Motor neuron (in vitro differentiated cells): ENCODE measurements at places on chromosomes 5 and 9. TPM values are rescaled to one million over a fixed set of nuclear protein-coding genes. Genes with fewer than 3 reads are reported as not detected.

PLAC8L1 gene
- total RNA-seq: 1.9 TPM in 1 of 2 replicates, not detected in the other

ZFP2 gene
- total RNA-seq: 0.36 and 0.89 TPM in 2 replicates

SLC1A1 gene
- 11.4 and 12.0 TPM in 2 replicates for total RNA-seq

FABP6 gene
- 2.6 and 3.7 TPM in 2 replicates for total RNA-seq

AHRR gene
- total RNA-seq: 20.4 and 24.0 TPM in 2 replicates

CMYA5 gene
- 0.91 and 1.5 TPM in 2 replicates for total RNA-seq

MYMK gene
- not detected in 2 replicates for total RNA-seq

DBH gene
- total RNA-seq: 0.31 TPM in 1 of 2 replicates, not detected in the other

GALNT10 gene
- total RNA-seq: 4.8 and 5.3 TPM in 2 replicates

GAS1 gene
- 2.8 and 3.4 TPM in 2 replicates for total RNA-seq

MSX2 gene
- total RNA-seq: 0.18 TPM in 1 of 2 replicates, not detected in the other

DTWD2 gene
- total RNA-seq: 6.6 and 7.1 TPM in 2 replicates

BARHL1 gene
- total RNA-seq: 0.16 TPM in 1 of 2 replicates, not detected in the other

TERT gene
- total RNA-seq: 0.09 and 0.16 TPM in 2 replicates

KIF24 gene
- 1.00 and 1.1 TPM in 2 replicates for total RNA-seq

BSPRY gene
- total RNA-seq: 0.22 and 0.43 TPM in 2 replicates

CERCAM gene
- total RNA-seq: 42.1 and 53.5 TPM in 2 replicates

ANKRD18B gene
- total RNA-seq: 4.7 and 5.4 TPM in 2 replicates

CCNJL gene
- 0.13 and 0.89 TPM in 2 replicates for total RNA-seq

RNF208 gene
- total RNA-seq: 0.38 and 0.41 TPM in 2 replicates

ORM2 gene
- total RNA-seq: not detected in 2 replicates

SLC25A48 gene
- total RNA-seq: 0.64 and 0.67 TPM in 2 replicates

VCP gene
- 171 and 176 TPM in 2 replicates for total RNA-seq
